Renal cortex interstitium (tissue), 15 donors: ENCODE measurements at places on chromosomes 2 and 18. TPM values are rescaled to one million over a fixed set of nuclear protein-coding genes. Genes with fewer than 3 reads are reported as not detected.

ANKAR gene
- 7.0 TPM for polyA plus RNA-seq

MEIS1 gene
- polyA plus RNA-seq: 123 TPM

TLX2 gene
- 0.23 TPM for polyA plus RNA-seq

NEU4 gene
- 0.56 TPM for polyA plus RNA-seq

ARHGEF4 gene
- 8.4 TPM for polyA plus RNA-seq

CHRNG gene
- 1.2 TPM for polyA plus RNA-seq

CRYGC gene
- polyA plus RNA-seq: not detected

RAD51AP2 gene
- polyA plus RNA-seq: 0.17 TPM

FAM237A gene
- not detected for polyA plus RNA-seq

ZC3H6 gene
- polyA plus RNA-seq: 9.6 TPM

C2orf15 gene
- 13.7 TPM for polyA plus RNA-seq
